ENCODE measurements at places on chromosomes 2 and 18.
A peak's percentile ranks its signal among the peaks of the same experiment; 100 is the strongest.

GRCh38 chr2:112277596-112278220 lies 2.3 kb downstream of the ZC3H6 start:
- DNase-seq = no peak

DNA sequence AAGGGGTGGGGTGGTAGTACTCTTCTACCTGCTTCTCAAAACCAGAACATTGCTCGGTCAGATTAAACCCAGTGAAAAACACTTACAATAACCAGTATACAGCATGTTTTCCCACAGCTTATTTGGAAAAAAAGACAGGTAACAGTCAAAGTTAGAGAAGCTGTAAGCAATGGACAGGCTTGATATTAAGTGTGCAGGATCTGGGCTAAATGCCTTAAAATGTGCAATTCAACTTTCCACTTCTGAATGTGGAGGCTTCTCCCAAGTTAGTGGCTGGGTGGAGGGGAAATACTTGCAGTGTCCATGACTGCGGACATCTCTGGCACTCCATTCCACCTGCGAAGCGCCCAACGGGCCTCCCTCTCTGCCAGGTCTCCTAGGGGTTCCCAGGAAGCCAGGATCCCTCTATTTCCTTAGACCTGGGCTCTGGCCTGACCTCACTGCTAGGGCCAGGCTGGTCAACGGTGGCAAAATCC lies 5.3 kb downstream of the ZEB2 start:
- peak; percentile 20 for DNase-seq

DNA sequence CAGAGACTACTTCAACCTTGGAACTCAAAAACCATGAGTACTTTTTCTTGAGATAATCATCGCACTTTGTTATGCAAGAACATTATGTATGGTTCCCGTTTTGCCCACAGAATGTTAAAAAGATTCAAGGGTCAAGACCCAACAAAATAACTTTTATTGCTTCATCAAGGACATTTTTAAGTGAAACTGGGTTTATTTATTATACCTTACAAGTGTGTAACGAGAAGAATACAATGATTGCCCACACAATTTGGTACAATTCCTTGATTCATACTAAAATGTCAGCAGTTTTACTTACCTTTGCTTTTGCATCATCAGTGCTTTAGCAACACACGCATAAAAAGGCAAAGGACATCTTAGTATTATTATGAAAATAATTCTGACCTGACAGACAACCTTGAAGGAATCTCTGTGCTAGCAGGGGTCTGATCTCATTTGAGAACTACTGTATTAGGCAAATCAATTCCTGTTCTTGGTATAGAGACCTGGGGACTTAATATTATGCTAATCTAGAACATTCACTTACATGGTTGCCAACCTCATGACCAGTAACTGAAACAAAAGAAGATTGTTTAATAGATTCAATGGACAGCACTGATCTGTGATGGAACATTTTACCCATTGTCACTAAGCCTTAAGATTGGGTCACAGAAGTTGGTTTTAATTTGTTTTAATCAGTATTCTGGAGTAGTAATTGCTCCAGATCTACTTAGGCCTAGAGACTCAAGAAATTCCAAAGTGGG lies 16.2 kb downstream of the CCDC88A start:
- no peak for DNase-seq

DNA sequence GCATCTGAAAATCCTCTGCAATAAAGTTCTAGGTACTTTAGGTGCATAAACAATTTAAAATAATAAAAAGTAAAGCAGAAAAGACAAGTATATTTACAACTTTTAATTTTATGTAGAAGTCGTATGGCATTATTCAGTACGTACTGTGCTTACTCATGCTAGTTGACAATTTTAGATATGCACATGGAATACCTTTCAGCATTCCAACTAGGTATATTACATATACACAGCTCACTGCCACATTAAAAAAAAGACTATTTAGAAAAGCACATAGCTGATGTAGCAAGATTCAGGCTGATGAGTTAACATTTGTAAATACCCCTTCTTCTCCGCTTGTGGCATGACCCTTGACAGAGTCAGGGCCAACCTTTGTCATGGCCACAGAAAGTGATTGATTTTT lies 171.2 kb downstream of the FBXO15 start:
- DNase-seq = no peak

- no peak for DNase-seq
Measured at GRCh38 chr18:49399003-49399402, 61.4 kb downstream of the DYM start.
